ENCODE measurements at places on chromosomes 16 and 17.

DNA sequence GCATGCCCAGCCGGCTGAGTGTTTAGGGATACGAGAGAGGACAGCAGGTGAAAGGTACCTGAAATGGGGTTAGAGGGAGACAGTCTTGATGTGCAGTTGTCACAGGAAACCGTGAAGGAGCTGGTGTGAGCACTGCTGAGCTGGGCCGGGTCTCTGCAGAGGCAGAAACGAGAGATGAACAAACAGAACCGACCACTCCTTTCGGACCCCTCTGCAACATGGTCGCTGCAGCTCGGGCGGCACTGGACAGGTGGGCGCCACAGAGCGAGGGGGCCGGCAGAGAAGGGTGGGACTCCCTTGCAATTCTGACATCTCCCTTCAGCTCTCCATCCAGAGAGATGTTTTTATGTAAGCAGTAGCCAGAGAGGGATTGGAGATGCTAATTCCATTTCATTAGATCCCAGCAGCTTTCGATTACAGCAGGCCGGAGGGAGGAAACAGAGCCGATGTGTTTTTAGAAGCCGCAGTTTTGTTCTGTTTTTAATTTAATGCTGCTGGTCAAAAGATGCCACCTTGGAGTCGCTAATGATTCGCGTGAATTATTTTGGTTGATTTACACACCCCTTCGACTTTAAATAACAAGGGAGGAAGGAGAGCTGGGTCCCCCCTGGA is 86.3 kb upstream of the RPL38 start:
- H3K4me3 ChIP-seq: no peak overlapping the region
- no peak for DNase-seq
- H3K4me1 ChIP-seq: no peaks in the 10 kb centered on the region
- no peaks in the 10 kb centered on the region for H3K36me3 ChIP-seq

GRCh38 chr16:2082171-2082982 is 34.6 kb downstream of the TSC2 start:
- no peak for DNase-seq
- peaks cover 2% of the 10 kb centered on the region for H3K4me1 ChIP-seq
- no peaks in the 10 kb centered on the region for H3K36me3 ChIP-seq
- no peak overlapping the region for H3K27ac ChIP-seq
- H3K27me3 ChIP-seq: no peaks in the 10 kb centered on the region
- H3K4me3 ChIP-seq: no peak overlapping the region

DNA sequence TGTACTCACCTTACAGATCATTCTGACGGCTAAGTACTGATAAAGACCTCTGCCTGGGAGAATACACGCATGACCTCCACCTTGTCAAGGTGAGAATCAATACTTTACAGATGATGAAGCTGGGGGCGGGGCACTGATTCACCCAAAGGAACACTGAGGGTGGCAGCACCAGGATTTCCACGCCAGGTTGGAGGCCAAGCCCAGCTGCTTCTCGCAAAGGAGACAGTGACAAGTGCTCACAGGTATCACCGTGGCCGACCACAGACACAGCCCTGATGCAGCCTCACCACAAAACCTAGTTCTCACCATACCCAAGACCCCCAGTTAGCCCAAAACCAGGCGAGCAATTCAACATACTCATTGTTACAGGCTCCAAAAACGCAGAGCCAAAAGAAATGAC is 434.2 kb downstream of the SOX9 start:
- no peaks in the 10 kb centered on the region for H3K4me1 ChIP-seq
- H3K27ac ChIP-seq: no peak overlapping the region
- H3K4me3 ChIP-seq: no peak overlapping the region

- H3K27me3 ChIP-seq: no peaks in the 10 kb centered on the region
- peaks cover 55% of the 10 kb centered on the region for H3K4me1 ChIP-seq
- DNase-seq: no peak
- H3K27ac ChIP-seq: peak overlapping the region; percentile 86
- peaks cover 4% of the 10 kb centered on the region for H3K36me3 ChIP-seq
- peak overlapping the region; percentile 77 for H3K4me3 ChIP-seq
Measured at GRCh38 chr16:21646091-21646490, 6.3 kb downstream of the IGSF6 start.

- H3K4me3 ChIP-seq: no peak overlapping the region
- no peaks in the 10 kb centered on the region for H3K27me3 ChIP-seq
- peaks cover 4% of the 10 kb centered on the region for H3K36me3 ChIP-seq
- no peak for DNase-seq
Measured at GRCh38 chr16:46932802-46933201, 40.7 kb downstream of the DNAJA2 start.

DNA sequence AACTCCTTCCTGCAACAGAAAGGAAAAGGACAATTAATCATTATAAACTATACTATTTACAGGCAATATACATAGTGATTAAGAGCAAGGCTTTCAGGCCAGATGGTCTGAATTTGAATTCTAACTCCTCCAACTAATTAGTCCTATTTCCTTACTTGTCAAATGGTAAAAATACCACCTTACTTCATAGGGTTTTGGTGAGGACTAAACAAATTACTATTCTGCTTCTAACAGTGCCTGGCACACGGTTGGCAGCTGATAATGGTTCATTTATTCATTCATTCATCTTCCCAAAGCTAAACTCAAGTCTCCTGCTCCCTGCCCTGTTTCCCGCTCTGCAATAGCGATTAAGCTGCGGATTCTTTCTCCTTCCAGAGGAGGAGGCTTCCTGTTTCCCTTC is 39.8 kb downstream of the DCUN1D3 start:
- H3K4me3 ChIP-seq: no peak overlapping the region
- H3K27ac ChIP-seq: no peak overlapping the region
- no peaks in the 10 kb centered on the region for H3K27me3 ChIP-seq
- DNase-seq: no peak

- H3K27me3 ChIP-seq: no peaks in the 10 kb centered on the region
- no peak overlapping the region for H3K4me3 ChIP-seq
- no peak for DNase-seq
Measured at GRCh38 chr16:47493381-47494337, 32.5 kb downstream of the PHKB start.

DNA sequence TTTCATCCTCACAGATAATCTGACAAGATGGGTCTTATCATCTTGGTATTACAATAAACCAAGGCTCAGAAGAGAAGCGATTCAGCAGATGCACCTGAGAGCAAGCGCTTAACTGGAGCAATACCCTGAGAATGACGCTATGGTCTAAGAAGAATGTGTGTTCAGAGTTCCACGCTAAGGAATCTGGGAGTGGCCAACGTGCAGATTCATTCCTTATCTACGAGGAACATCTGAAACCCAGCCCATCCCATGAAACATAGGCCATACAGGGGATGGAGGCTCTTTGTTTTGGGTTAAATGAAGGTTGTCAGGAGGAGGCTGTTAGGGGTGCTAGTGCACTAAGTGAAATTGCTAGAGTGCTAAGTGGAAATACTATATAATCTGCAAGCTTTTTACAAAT is 28.5 kb upstream of the KDM8 start:
- no peaks in the 10 kb centered on the region for H3K27me3 ChIP-seq
- H3K4me3 ChIP-seq: no peak overlapping the region
- no peak overlapping the region for H3K27ac ChIP-seq
- H3K4me1 ChIP-seq: peaks cover 64% of the 10 kb centered on the region

- no peak overlapping the region for H3K4me3 ChIP-seq
- no peaks in the 10 kb centered on the region for H3K27me3 ChIP-seq
- H3K36me3 ChIP-seq: no peaks in the 10 kb centered on the region
- peaks cover 3% of the 10 kb centered on the region for H3K4me1 ChIP-seq
- no peak for DNase-seq
Measured at GRCh38 chr17:21242780-21243515, 10.3 kb downstream of the NATD1 start.

DNA sequence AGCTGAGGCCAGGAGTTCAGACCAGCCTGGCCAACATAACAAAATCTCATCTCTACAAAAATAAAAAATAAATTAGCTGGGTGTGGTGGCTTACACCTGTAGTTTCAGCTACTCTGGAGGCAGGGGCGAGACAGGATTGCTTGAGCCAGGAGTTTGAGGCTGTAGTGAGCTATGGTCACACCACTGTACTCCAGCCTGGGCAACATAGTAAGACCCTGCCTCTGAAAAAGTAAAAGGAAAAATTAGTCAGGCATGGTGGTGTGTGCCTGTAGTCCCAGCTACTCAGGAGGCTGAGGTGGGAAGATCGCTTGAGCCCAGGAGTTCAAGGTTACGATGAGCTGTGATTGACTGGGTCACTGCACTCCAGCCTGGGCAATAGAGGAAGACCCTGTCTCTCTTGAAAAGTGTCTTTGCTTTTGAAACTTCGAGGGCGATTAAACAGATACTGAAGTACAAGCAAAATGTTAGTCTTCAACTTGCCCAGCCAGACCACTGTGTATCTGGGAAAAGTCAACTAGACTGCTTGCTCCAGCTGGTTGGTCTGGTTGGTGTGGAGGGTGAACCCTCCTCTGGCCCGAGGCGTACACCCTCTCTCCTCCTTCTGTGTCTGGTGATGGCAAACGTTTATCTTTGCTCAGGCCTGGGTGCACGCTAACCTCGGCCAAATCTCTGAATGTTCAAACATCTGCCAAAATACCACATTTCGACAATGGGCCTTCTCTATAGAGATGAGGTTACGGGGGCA is 174.9 kb downstream of the RAB11FIP4 start:
- H3K4me3 ChIP-seq: no peak overlapping the region
- H3K4me1 ChIP-seq: peaks cover 7% of the 10 kb centered on the region
- no peaks in the 10 kb centered on the region for H3K36me3 ChIP-seq

DNA sequence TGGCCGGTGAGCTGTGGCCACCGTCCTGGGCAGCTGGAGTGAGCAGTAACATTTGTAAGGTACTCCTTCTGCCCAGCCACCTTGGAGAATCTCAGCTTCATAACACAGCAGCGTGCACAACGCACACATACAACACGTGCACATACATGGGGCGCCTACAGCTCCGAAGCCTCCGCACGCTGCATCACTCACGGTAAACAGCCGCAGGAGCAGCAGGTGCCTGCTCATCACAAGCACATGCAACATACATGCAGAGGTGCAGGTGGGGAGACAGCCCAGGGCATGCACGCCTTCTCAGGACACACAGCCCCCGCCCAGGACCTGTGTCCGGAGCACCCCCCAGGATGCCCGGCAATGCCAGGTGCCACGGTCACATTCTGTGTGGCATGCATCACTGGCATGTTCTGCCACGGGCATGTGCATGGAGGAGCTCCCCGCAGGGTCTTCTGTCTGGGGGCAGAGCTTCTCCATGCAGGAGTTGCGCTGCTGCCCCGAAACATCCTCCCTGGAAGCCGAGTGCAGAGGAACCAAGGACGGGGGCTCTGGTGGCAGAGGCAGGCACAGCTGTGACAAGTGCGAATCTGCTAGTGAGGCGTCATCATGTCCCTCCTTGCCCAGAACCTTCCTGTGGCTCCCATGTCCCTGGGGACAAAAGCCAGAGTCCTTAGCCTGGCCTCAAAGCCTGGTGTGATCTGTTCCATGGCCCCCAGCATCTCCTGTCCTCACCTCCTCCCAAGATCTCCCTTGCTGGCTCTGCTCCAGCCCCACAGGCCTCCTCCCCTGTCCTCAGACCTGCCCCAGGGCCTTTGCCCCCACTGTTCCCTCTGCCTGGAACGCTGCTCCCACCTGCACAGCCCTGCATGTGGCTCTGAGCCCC is 184.0 kb upstream of the GSE1 start:
- H3K27ac ChIP-seq: no peak overlapping the region
- H3K36me3 ChIP-seq: no peaks in the 10 kb centered on the region
- DNase-seq: no peak

DNA sequence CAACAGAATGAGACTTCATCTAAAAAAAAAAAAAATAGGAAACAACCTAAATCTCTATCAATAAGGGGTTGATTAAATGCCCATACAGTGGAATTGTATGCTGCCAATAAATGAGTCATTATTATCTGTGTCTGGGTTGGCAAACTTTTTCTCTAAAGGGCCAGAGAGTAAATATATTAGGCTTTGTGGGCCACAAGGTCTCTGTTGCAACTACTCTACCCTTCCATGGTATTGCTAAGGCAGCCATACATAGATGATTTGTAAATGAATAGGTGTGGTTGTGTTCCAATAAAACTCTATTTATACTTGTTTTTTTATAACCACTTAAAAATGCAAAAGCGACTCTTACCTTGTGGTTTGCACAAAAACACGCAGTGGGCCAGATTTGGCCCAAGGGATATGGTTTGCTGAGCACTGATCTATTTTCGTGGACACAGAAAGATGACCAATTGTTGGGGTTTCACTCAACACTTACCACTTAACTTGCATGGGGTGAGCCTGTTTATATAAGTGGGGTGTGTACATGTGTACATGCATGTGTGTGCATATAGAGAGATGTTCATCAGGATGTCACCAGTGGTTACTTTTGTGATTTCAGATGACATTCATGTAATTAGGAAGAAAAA is 12.4 kb upstream of the IL4R start:
- no peak for DNase-seq
- H3K36me3 ChIP-seq: peaks cover 2% of the 10 kb centered on the region
- H3K4me3 ChIP-seq: no peak overlapping the region
- no peak overlapping the region for H3K27ac ChIP-seq
- H3K27me3 ChIP-seq: no peaks in the 10 kb centered on the region
- peaks cover 14% of the 10 kb centered on the region for H3K4me1 ChIP-seq

GRCh38 chr17:49571283-49571682 is 4.4 kb upstream of the NXPH3 start:
- peaks cover 53% of the 10 kb centered on the region for H3K27me3 ChIP-seq
- no peaks in the 10 kb centered on the region for H3K36me3 ChIP-seq
- DNase-seq: no peak
- peaks cover 15% of the 10 kb centered on the region for H3K4me1 ChIP-seq

- H3K27me3 ChIP-seq: no peaks in the 10 kb centered on the region
- peaks cover 57% of the 10 kb centered on the region for H3K36me3 ChIP-seq
- H3K4me1 ChIP-seq: peaks cover 28% of the 10 kb centered on the region
- H3K4me3 ChIP-seq: no peak overlapping the region
- H3K27ac ChIP-seq: peak overlapping the region; percentile 62
- DNase-seq: no peak
Measured at GRCh38 chr17:76722279-76722678, 4.1 kb downstream of the JMJD6 start.

DNA sequence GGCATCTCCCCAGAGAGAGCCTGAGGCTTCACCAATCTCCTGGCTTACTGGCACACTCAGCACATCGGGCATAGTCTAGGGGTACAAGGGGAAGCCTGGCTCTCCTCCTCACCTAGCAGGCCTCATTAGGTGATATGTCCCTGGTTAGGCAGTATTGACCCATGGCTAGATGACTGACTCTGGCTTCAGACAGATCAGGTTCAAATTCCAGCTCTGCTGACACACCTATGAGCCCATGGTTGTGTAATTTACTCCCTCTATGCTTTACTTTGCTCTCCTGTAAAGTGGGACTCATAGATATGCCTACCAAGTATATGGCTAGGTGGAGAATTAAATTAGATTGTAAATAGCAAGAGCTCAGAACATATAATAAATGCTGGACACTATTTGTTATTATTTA is 157.3 kb upstream of the IRX3 start:
- no peak overlapping the region for H3K27ac ChIP-seq
- no peak overlapping the region for H3K4me3 ChIP-seq

Measured in activated naive CD8-positive, alpha-beta T cell treated with anti-CD3 and anti-CD28 coated beads for 36 hours (primary cell).